Psoas muscle (tissue), 8 donors: ENCODE measurements at places on chromosomes 3 and 15. TPM values are rescaled to one million over a fixed set of nuclear protein-coding genes. Genes with fewer than 3 reads are reported as not detected.

GRCh38 chr3:78004571-78004970 is 964.7 kb downstream of the ROBO2 start:
- DNase-seq = no peak

DNA sequence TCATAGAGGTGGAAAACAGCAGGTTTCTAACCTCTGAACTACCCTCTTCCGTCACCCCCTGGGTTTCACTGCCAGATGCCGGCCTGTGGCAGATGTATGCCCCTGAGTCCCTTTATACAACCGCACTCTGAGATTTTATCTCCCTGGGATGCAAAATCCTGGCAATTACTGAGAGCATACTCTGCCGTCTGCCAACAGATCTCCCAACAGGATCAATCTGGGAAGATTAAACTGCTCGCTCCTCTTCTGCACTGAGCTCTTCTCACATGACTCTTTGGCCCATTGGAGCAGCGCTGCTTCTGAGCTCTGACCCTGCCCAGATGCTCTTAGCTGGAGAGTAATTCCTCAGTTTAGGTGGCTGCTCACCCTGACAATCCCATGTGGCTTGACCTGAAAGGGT is 133.2 kb downstream of the LIPC start:
- DNase-seq = no peak

The SELENOT gene
- 41.5 TPM for polyA plus RNA-seq

GRCh38 chr3:52314489-52314888 is 1.6 kb upstream of the DNAH1 start:
- no peak for DNase-seq

The RRP9 gene
- 61.4 TPM for polyA plus RNA-seq
